ENCODE measurements at places on chromosomes 5 and 9. TPM values are rescaled to one million over a fixed set of nuclear protein-coding genes. Genes with fewer than 3 reads are reported as not detected.

Gene LRRC14B
- not detected for total RNA-seq

Gene LCN2
- total RNA-seq = not detected

Gene HAVCR2
- 24.6 TPM for total RNA-seq

Gene IER5L
- 1.2 TPM for total RNA-seq

Gene BNC2
- not detected for total RNA-seq

Gene ROR2
- not detected for total RNA-seq

Gene ABCA1
- total RNA-seq = 0.72 TPM

Gene GABRA1
- not detected for total RNA-seq

Gene WNK2
- total RNA-seq = 0.89 TPM

Gene BRINP1
- not detected for total RNA-seq

Gene ZNF462
- 0.23 TPM for total RNA-seq

Gene ZNF782
- total RNA-seq = 4.0 TPM

Gene SPATA31E1
- total RNA-seq = not detected

Gene PCDHA8
- total RNA-seq = not detected

Gene IRGM
- 2.5 TPM for total RNA-seq

Gene CCNJL
- total RNA-seq = not detected

Gene KIAA0825
- total RNA-seq = 0.76 TPM

Gene SLC34A1
- total RNA-seq = not detected

Gene DROSHA
- total RNA-seq = 72.5 TPM

Gene HMCN2
- not detected for total RNA-seq

All from activated naive CD8-positive, alpha-beta T cell treated with anti-CD3 and anti-CD28 coated beads for 36 hours (primary cell).